ENCODE measurements at places on chromosomes 11 and 22. TPM values are rescaled to one million over a fixed set of nuclear protein-coding genes. Genes with fewer than 3 reads are reported as not detected.

The GLYATL1 gene
- total RNA-seq, result not detected

The ISX gene
- total RNA-seq, result not detected

The NCF4 gene
- total RNA-seq, result 60.1 TPM

The TBX1 gene
- total RNA-seq, result not detected

The CHST1 gene
- not detected for total RNA-seq

The CARNS1 gene
- 0.76 TPM for total RNA-seq

The C2CD3 gene
- 32.2 TPM for total RNA-seq

The SHANK2 gene
- not detected for total RNA-seq

GRCh38 chr11:27166130-27166529 is 125.5 kb downstream of the BBOX1 start:
- DNase-seq, result no peak

GRCh38 chr22:29716814-29717545 is 2.8 kb upstream of the CABP7 start:
- DNase-seq, result peak; percentile 50

DNA sequence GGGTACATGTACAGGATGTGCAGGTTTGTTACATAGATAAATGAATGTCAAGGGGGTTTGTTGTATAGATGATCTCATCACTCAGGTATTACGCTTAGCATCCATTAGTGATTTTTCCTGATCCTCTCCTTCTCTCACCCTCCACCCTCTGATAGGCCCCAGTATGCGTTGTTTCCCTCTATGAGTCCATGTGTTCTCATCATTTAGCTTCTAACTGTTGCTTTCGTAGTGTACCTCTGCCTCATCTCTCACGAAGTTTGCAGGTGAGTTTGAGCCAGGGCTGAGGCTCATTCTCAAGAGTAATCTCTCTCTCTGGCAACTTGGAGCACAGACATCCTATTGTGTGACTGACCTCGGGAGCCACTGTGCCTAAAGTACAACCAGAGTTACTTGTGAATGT is 4.7 kb upstream of the HBE1 start:
- DNase-seq, result no peak

DNA sequence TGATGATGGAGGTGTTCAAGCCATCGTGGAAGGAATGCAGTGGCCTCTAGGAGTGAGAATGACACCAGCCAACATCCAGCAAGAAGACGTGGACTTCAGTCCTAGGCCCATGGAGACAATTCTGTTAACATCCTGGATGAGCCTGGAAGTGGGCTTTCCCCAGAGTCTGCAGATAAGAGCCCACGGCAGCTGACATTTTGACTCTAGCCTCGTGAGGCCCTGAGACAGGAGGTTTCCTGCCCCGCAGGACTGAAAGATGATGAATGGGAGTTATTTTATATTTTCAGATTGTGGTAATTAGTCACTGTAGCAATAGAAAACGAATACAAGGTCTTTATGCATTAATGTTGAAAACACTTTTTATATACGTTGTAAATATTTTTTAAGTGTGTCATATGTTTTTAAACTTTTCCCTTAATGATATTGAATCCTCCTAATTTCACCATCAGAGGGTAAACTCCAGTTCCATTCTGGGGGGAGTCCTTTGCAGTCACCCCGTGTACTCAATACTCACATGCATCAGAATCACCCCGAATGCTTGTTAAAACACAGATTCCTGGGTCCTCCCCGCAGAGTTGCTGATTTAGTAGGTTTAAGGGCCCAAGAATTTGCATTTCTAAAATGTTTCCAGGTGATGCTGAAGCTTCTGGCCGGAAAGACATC is 570 bp upstream of the TPCN2 start:
- DNase-seq, result no peak

GRCh38 chr11:77087723-77088225 is 14.9 kb upstream of the OMP start:
- DNase-seq, result no peak

GRCh38 chr11:35427071-35427470 is 7.7 kb upstream of the SLC1A2 start:
- DNase-seq, result no peak

DNA sequence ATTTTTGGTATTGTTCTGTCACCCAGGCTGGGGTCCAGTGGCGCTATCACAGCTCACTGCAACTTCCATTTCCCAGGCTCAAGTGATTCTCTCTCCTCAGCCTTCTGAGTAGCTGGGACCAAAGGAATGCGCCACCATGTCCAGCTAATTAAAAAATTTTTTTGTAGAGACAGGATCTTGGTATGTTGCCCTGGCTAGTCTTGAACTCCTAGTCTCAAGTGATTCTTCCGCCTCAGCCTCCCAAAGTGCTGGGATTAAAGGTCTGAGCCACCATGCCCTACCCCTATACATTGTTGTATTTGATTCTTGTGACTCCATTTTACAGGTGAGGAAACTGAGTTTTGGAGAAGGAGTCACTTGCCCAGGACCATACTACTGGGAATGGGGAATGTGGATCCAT is 11.9 kb downstream of the KIAA1671 start:
- no peak for DNase-seq

DNA sequence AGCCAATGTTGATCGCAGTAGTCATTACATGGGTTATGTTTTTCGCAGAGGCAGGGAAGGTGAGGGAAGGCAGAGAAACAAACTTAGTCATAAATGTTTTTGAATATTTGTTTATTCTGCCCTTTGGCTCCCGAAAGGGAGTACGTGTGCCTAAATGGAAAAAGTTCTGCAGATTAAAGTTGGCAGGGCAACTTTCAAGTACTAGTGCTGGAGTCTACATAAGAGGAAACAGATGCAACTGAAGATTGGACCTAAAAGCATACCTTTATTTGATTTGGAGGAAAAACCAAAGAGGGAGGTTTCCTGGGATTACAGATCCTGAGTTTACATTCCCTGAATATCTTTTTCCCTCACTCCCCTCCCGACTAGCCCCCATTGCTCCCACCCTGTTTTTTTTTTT is 5.7 kb downstream of the HSD17B12 start:
- DNase-seq, result no peak

DNA sequence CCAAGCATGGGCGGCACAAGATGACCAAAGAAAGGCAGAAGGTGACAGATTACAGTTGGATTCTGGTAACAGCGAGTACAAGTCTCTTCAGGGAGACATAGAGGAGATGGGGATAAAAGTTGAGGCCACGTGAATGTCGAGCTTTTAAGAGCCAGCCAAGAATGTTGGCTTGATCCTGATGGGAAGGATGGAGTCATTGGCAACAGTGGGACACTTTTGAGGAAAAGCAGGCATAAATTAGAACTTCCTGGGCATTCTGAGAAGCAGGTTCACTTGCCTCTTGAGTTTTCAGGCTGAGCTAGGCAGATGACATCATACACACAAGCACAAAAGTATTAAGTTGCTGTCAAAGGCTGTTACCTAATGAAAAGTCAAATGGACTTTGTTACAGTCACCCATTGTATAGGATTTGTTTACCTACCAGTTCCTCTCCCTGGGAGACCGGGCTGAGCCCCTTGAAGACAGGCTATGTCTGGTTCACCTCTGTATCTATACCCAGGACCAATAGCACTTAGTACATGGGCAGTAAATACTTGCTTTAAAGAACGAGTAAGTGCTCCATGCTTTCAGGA is 41.1 kb downstream of the TNRC6B start:
- DNase-seq, result no peak

GRCh38 chr22:22995166-22995565 is 75.2 kb upstream of the GNAZ start:
- DNase-seq, result no peak

Measured in activated CD4-positive, alpha-beta memory T cell treated with anti-CD3 and anti-CD28 coated beads, Interleukin-2, amount 10 ng/mL, durations not matched to agents 7 days and 5 days (primary cell).